Stimulated activated CD8-positive, alpha-beta memory T cell treated with anti-CD3 and anti-CD28 coated beads, Interleukin-7, amount 100 ng/mL, for 48 hours (primary cell): ENCODE measurements at places on chromosomes 5 and 9.

DNA sequence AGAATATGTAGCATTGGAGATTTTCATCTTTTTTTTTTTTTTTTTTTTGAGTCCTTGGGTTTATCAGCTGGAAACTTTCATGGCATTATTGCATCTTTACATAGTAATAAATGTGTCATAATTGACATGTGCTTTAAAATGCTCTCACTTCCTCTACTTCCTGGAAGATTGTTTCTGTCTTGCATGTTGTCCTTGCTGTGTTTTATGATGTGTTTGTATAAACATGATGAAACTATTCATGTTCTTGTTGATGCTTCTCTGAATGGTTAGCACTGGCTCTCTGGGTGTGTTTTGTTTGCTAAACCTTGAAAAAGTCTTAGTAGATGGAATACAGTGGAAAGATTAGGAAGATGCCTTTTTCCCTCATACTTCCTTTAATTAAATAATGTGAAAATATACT lies 87.9 kb downstream of the IQGAP2 start:
- no peak for DNase-seq

- no peak for DNase-seq
Observed at GRCh38 chr9:93809204-93809940, 145.8 kb downstream of the BARX1 start.

- DNase-seq, result no peak
Observed at GRCh38 chr5:2333291-2333690, 418.2 kb downstream of the IRX2 start.

- no peak for DNase-seq
Observed at GRCh38 chr9:87725356-87725899, 491 bp upstream of the CTSL start.

- no peak for DNase-seq
Observed at GRCh38 chr9:38233796-38234355, 158.6 kb upstream of the ALDH1B1 start.

GRCh38 chr9:135098400-135099105 lies 11.1 kb downstream of the OLFM1 start:
- DNase-seq, result no peak

DNA sequence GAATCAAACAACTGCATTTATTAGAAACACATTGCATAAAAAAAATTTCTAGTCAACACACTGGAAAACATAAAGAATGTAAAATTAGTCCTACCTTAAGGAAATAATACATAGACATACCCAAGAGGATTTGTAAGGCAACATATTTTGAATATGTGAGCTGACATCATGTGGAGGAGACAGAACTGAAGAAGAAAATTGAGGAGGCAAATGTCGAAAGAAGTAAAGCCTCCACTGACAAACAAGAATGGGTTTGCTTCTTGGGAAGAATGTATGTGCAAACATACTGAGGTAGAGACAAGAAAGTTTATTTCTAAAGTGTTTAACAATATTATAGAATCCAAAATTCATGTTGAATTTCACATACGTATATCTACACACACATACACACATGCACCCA lies 363.0 kb upstream of the PDE4D start:
- no peak for DNase-seq

- no peak for DNase-seq
Observed at GRCh38 chr9:114258218-114258617, 64.7 kb upstream of the ORM1 start.

- DNase-seq, result no peak
Observed at GRCh38 chr9:133280392-133280791, 5.4 kb upstream of the ABO start.

DNA sequence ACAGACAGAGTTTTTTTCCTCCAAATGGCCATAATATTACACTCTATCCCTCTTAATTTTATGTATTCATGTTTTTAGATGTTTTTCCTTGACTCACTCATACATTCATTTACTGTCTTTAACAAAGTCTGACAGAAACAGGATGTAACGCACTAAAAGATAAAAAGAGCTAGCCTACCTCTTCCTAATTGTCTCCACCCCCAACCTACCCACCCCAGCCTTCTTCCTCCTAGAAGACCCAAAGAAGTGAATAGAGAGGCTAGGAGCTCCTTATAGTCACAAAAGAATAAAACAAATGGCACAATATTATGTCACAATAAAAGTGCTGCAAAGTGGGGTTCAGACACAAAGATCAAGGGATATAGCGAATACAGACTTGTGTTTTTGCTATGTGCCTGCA lies 719 bp downstream of the NOL8 start:
- DNase-seq, result no peak
